ENCODE measurements at places on chromosomes 1 and 21.
A peak's percentile ranks its signal among the peaks of the same experiment; 100 is the strongest.

DNA sequence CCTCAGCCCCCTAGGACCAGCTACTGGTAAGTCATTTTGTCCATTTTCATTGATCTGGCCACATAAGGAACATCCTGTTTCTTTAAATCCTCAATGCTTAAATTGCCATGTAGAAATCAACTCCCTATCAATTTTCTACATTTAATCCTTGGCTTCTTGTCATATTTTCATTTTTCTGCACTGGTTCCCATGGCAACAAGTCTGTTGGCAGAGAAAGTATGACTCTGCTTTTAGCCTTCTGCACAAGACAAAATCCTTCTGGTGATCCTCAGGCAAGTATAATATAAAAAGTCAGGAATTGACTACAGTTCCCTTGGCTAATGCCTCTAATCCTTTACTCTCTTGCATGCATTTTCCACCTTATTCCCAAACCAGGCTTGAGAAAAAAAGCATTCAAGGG is 65.0 kb downstream of the LRRC40 start:
- DNase-seq = no peak

- no peak for DNase-seq
These were observed 22.7 kb downstream of the SYNJ1 start for GRCh38 chr21:32705139-32705538.

- DNase-seq = no peak
These were observed 618 bp downstream of the CLCC1 start for GRCh38 chr1:108962681-108963051.

DNA sequence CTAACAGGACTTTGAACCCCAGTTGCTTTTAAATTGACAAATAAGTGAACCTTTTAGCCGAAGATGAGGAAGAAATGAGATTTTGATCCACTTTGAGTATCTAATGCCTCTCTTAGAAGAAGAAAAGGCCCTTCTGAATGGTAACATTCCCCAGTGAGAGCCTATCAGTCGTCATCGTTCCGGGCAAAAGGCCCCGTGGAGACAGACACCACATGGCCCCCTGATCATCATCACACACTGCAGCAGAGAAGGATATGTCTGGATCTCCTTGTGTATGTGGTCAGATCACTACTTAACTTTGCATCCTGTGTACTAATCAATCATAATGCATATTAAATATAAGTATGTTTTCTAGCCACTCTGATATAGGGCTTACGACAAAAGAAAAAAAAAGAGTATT is 87.3 kb upstream of the SMYD2 start:
- no peak for DNase-seq

DNA sequence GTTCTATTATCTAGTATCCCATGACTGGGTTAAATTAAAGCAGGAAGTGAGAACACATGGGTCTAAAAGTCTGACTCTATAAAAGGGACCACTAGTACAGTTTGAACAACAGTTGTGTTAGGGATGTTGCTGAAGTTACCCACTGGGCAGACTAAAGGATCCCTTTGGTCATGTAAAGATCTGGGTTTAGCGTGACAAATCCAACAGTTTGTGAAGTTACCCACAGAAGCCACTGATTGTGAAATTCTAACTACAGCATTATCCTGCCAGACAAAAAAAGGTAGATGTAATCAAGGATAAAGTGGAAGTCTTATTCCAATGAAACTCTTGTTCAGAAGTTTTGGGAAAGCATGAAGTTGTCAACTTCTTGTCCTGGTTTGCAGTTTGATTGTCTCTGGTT is 5.7 kb downstream of the QSOX1 start:
- no peak for DNase-seq

- DNase-seq = no peak
These were observed 218.7 kb upstream of the FGGY start for GRCh38 chr1:59078070-59078800.

- no peak for DNase-seq
These were observed 62.7 kb downstream of the PDE9A start for GRCh38 chr21:42716074-42716473.

GRCh38 chr1:221816899-221817298 is 75.0 kb upstream of the DUSP10 start:
- peak; percentile 51 for DNase-seq

DNA sequence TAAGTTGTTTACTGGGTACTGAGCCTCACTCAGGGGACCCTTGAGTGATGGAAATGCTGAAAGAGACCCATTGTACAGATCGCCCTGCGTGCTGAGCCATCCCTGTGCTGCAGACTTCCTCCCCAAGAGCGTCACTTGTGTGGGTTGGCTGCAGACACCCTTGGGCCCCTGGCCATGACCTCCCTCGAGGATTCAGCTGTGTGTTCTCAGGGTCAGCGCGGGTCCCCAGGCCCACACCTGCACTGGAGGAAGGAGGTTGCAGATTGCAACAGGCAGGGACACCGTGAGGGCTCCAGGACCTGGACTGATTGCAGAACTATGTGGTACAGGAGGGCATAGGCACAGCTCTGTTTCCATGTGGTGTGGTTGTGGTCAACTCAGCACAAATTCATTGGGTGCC is 4.4 kb downstream of the SNAP47 start:
- no peak for DNase-seq

- peak; percentile 91 for DNase-seq
These were observed 54.3 kb upstream of the TARBP1 start for GRCh38 chr1:234533034-234533891.

- peak; percentile 73 for DNase-seq
These were observed 1.2 kb upstream of the KIRREL1 start for GRCh38 chr1:157992031-157992832.

DNA sequence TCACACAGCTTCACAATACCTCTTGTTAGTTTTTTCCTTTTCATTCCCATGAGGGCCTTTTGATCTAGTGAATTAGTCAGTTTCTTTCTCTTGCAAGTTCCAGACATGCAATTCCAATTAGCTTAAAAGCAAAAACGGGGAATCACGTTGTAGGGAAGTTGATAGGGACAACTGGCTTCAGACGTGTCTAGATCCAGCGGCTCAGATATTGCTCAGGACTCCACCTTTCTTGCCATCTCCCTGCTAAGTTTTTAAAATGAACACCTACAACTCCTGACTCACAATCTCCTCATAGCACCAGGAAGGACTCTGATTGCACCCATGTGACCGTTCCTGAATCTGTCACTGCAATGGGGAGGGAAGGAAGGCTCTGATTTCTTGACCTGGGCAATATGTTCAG is 63.8 kb upstream of the ARHGAP29 start:
- DNase-seq = no peak

DNA sequence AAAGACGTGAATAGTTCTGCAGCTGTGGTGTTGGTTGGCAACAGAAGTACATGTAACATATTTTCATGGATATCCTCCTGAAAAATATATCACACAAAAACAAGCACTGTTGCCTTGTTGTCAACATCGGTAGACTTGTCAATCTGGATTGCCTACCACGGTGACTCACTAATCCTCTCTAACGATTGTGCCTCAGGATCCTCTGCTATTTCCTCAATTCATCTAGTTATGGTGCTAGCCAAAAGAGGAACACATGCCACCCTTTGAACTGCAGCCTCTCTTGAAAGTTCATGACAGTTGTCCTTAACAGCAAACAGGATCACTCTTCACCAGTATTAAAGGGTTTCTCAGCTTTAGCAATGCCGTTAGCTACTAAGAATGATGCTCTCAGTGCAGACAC is 25.7 kb downstream of the RASAL2 start:
- no peak for DNase-seq

GRCh38 chr21:42032968-42033367 is 22.8 kb upstream of the ZBTB21 start:
- no peak for DNase-seq

- no peak for DNase-seq
These were observed 4.2 kb downstream of the GJA4 start for GRCh38 chr1:34796990-34797389.

DNA sequence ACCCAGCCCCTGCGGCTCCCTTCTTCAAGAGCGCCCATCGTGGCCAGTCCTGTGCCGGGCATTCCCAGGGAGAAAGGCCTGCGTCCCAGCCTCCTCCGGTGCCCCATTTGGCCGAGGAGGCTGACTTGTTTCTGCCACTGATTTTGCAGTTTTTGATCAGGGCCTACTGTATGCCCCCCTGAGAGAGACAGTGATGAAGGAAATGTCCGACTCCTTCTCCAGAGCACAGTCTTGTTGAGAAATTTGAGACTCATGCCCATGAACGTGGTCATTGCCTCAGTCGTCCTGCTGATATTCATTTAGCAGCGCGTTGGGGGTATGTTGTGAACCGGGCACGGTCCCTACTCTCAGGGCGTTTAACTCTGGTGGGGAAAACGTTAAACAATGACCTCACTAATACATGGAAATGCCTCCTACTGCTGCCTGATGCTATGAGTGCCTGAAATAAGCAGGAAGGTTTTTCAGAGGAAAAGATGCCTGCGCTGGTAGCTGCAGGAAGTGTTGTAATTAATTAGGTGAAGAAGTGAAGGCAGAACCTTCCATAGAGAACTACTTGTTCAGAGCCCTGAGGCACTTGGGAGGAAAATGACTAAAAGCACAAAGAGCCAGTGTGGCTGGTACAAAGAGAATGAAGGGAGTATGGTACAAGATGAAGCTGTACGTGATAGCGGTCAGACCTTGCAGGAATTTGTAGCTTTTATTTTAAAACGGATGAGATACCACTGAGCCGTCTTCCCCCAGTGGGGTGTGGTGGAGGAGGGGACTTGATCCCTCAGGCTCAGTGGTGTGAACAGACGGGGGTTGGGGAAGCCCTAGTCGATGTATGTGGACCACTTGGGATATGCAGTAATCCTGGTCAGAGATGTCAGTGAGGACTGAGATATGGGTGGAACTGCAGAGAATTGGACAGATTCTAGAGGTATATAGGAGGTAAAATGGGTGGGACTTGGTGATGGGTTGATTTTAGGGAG is 730 bp downstream of the ZCCHC17 start:
- DNase-seq = peak; percentile 42

DNA sequence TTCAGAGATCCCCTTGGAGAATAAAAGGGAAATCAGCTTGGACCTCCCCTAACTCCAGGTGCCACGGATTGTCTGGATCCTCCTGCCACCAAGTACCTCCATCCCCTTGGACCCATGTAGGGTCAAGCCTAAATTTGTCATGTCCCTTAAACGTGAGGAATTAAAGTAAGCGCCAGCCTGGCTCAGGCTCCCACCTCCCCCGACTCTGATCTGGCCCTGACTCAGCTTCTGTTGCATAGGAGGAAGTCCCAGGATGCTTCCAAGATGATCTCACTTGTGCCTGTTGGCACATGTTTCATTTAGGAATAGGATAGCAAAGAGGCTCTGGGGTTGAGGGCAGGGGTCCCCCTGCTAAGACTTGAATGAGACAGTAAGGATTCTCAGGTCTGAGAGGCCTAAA is 231.9 kb upstream of the JUN start:
- DNase-seq = peak; percentile 89

DNA sequence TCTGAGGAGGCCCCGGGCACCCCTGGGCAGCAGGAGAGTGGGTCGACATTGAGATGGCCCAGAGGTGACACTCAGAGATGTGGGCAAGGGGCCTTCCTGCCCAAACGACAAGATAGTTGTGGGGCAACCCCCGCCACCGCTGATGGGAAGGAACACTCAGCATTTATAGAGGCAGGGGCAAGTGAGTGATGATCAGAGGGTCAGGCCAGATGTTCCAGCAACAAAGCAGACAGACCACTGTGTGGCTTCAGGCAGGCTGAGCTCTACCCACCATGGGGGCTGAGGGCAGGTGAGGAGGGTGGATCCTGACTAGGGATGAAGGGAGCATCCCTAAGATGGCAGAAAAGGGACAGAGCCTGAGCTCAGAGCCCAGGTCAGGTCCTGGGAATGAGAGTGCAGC is 362.7 kb downstream of the PTPRU start:
- no peak for DNase-seq

GRCh38 chr1:43619314-43619790 is 30.6 kb upstream of the KDM4A start:
- no peak for DNase-seq

DNA sequence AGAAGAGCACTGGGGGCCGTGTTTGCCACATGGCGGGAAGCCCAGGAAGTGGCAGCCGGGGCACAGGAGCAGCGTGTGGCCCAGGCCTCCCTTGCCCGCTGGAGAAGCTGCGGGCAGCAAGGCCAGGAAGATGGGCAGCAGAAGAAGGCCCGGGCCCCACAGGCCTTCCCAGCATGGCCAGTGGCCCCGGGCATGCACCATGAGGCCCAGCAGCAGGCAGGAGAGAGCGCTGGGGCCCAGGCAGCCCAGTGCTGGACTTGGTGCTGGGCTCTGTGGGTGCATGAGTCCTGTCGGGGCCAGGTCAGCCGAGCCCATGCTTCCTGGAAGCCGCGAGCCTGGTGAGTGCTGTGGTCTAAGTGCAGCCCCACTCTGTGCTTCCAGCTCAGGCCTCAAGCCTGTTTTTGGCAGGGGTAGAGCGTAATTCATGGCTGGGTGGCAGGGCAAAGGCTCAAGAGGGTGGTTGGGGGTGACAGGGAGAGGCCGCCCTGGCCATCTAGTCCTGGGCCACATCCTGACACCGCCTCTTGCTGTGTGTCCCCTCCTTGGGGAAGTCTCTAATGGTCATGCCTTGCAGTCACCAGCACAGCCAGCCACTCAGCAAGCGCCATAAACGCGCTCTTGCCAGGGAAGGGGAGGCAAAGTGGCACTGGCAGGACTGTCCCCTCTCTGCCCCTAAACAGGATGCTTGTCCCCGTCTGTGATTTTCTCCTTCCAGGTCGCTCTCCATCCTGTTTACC is 21.3 kb downstream of the MTHFR start:
- no peak for DNase-seq

DNA sequence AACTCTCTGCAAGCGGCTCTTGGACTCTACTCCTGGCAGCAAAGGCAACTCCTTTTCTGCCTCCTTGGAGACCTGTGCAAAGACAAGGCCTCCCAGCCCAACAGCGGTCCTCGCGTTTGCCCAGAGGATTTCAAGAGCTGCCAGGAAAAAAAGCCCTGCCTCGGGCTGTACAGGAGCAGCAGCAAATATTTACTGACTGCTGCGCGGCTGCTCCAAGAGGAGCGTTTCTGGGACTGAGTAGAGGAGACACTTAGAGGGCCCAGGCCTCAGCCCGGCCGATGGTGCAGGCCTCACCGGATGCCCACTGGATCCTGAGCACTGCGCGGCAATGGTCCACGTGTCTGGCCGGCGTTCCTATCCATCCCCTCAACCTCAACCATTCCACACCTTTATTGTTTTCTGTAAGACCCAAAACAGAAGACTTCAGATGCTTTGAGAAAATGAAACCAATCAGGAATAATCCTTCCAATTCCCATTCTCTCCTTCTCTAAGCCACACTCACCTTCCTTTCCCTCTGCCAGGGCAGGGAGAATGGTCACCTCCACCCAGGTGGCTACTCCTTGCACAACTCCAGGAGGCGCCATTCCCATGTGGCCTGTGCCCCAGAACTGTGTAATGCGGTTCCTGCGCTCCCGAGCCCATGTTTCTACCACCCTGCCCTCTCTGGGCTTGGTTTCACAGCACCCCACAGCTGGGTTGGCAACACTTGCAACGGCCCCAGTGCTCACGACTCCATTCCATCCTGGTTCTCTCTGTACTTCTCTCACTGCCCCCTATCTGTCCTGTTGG is 215.8 kb downstream of the TRABD2B start:
- no peak for DNase-seq

DNA sequence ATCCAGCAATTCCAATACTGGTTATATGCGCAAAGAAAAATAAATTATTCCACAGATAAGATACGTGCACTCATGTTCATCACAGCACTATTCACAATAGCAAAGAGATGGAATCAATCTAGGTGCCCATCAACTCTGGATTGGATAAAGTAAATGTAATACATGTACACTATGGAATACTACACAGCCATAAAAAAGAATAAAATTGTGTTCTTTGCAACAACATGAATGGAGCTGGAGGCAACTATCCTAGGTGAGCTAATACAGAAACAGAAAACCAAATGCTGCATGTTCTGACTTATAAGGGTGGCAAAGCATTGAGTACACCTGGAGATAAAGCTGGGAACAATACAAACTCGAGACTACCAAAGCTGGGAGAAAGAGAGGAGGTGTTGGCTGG is 787.3 kb downstream of the KCNT2 start:
- no peak for DNase-seq
